AG09319 (cell line): ENCODE measurements at places on chromosomes 7 and 10.

- DNase-seq, result no peak
Measured at GRCh38 chr7:121329191-121330052, 622 bp downstream of the WNT16 start.

GRCh38 chr10:124829447-124830115 is 28.0 kb downstream of the ABRAXAS2 start:
- no peak for DNase-seq

GRCh38 chr10:16644146-16644545 is 122.5 kb upstream of the C1QL3 start:
- DNase-seq, result no peak

DNA sequence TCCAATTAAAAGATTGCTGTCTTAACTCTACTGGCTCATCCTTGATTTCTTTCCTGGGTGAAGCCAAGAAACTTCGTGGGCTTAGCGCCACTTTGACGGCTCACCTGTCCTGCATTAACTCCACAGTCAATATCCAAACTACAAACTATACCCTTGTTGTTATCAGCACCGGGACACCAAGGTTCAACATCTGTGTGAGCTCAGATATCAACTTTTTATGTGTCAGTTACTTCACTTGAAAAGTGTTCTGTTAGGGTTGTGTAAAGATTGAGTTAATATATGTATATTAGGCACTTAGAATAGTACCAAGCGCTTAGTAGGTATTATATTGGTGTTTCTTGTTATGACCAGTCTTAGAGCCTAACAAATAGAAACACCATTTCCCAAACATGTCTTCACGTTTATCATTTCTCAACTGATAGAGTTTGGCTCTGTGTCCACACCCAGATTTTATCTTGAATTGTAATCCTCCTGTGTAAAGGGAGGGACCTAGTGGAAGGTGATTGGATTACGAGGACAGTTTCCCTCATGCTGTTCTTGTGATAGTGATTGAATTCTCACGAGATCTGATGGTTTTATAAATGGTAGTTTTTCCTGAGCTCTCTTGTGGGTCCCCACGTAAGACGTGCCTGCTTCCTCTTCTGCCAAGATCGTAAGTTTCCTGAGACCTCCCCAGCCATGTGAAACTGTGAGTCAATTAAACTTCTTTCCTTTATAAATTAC is 19.0 kb upstream of the ST8SIA6 start:
- no peak for DNase-seq

DNA sequence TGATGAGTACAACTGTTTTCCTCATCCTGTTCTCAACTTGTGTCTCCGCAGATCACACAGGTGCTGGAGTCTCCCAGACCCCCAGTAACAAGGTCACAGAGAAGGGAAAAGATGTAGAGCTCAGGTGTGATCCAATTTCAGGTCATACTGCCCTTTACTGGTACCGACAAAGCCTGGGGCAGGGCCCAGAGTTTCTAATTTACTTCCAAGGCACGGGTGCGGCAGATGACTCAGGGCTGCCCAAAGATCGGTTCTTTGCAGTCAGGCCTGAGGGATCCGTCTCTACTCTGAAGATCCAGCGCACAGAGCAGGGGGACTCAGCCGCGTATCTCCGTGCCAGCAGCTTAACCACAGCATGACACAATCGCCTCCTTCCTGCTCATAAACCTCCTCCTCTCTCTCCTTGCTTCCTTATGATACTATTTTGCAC is 126.7 kb upstream of the PRSS58 start:
- peak; percentile 14 for DNase-seq
